Naive thymus-derived CD4-positive, alpha-beta T cell (primary cell): ENCODE measurements at places on chromosomes 3 and 15. TPM values are rescaled to one million over a fixed set of nuclear protein-coding genes. Genes with fewer than 3 reads are reported as not detected.

The ARGFX gene
- not detected for total RNA-seq

GRCh38 chr3:52256622-52257021 lies 11.1 kb downstream of the PPM1M start:
- no peak for DNase-seq

- peak; percentile 70 for DNase-seq
These were observed at the start of gene PXK for GRCh38 chr3:58332575-58333188. PXK (plus strand) TSS chr3:58332892; CDS start chr3:58332989, 97 bp downstream.

DNA sequence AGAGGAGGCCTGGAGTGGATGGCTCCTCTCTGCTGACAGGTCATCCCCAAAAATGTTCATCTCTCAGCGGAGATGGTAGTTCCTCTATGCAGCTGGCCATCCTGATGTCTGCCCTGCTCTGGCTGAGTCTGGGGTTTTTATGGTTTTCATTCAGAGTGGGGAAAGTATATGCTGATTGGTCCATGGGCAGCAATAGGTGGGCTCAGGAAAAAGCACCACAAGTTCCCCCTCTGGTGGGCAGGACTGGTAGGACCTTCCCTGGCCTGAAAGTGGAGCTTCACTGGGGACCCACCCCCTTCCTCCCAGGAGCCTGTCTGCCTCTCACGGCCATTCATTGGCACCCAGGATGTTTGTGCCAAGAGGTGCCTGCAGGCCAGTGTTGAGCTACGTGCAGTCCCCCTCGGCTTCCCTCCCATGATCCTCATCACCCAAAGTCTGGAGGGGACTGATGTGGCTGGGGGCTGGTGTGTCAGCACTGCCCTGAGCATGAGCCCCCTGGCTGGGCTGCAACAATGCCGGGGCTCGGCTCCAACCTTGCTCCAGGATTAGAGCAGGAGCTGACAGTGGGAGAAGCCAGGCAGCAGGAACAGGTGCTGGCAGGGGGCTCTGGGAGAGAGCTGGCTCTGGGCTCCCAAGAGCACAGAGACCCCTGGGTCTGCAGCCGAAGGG lies 13.1 kb upstream of the BLOC1S6 start:
- DNase-seq = no peak

- no peak for DNase-seq
These were observed 156.2 kb downstream of the NUP210 start for GRCh38 chr3:13263770-13264467.

The IDH3A gene
- 89.7 and 105 TPM in 2 replicates for total RNA-seq

DNA sequence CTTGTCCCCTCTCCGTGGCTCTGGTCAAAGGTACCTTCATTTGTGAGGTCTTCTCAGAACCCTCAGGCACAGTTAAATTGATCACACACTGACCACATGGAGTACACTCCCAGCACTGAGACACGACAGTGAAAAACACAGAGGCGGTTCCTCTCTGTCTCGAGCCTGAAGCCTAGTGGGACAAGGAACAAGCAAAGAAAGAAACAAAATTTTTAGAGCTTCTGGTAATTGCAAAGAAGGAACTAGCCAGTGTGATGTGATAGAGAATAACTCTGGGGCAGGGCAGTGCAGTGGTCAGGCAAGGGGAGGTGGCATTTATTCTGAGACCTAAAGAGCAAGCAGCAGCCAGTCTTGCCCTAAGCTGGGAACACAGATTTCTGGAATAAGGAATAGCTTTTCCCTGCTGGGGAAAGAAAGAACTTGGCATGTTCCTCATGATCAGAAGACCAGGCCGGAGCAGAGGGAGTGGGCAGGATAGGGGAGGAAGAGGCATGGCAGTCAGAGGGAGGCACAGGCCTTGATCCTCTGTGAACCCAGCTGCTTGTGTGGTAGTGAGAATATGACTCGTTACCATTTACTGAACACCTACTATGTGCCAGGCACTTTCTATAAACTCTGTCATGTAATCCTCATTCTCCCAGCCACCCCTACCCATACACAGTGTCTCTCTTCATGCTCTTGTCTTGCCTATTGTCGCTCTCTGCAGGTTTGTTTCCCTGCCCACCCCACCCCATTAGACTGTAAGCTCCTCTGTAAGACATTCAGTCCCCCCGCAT lies 262.3 kb upstream of the HES1 start:
- DNase-seq = no peak

The GABRA5 gene
- not detected for total RNA-seq

- DNase-seq = no peak
These were observed 241.5 kb upstream of the WNT5A start for GRCh38 chr3:55728461-55729100.

DNA sequence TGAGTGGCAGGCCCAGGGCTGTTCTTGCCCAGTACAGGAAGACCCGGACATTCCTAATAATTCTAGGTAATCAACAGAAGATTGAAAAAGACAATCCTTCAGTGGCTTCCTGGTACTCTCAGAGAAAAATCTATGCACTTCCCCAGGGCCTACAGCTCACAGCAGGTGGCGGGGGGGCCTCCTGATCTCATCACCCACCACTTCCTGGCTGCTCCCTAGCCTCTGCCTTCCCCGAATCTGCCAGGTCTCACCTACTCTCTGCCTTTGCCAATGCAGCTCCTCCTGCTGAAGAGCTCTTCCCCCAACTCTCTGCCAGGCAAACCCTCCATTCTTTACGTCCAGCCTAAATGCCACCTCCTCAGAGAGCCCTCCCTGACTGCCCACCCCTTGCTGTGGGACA lies 37.5 kb downstream of the EHD4 start:
- peak; percentile 81 for DNase-seq

GRCh38 chr3:51982352-51982837 lies 940 bp upstream of the ACY1 start:
- DNase-seq = peak; percentile 44

The INSYN1 gene
- total RNA-seq = not detected

The SERF2 gene
- 358 TPM for total RNA-seq

- DNase-seq = no peak
These were observed 42.5 kb upstream of the TPM1 start for GRCh38 chr15:62999923-63000561.

- DNase-seq = peak; percentile 58
These were observed 146.2 kb downstream of the KLF13 start for GRCh38 chr15:31472636-31473384.

GRCh38 chr3:170631755-170632488 lies 46.0 kb upstream of the SLC7A14 start:
- DNase-seq = no peak

The ZIC1 gene
- not detected for total RNA-seq

The ALPK3 gene
- total RNA-seq = 0.22 and 0.31 TPM in 2 replicates

DNA sequence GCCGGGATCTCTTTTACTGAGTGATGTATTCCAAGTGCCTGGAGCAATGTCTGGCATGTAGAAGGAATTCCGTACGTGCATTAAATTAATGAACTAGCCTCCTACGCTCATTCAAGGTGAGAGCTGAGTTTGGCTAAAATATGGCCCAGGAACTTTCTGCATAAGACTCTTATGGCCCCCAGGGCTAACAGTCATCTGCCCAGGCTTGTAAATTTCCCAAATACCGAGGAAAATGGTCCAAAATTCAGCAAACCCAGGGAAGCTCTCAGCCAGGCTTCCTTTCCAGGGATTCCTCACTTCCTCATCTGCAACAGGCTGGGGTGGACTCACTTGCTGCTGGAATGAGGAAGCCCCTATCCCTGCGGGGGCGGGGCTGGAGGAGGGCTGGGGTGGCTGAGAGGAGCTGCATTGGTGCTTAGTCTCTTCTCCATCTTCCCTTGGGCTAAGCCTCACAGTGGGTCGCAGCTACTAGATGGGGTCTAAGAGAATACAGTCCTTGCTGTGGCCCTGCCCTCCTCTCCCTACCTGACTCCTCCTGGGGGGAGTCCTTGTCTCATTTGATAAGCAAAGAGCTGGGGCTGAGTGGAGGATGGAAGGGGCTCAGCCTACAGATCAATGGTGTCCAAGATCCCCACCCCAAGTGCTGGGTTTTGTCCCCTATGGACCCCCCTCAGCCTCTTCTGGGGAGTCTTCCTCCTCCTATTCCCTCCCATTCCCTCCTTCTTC lies 28.5 kb upstream of the APOD start:
- no peak for DNase-seq

The WDR93 gene
- not detected for total RNA-seq

DNA sequence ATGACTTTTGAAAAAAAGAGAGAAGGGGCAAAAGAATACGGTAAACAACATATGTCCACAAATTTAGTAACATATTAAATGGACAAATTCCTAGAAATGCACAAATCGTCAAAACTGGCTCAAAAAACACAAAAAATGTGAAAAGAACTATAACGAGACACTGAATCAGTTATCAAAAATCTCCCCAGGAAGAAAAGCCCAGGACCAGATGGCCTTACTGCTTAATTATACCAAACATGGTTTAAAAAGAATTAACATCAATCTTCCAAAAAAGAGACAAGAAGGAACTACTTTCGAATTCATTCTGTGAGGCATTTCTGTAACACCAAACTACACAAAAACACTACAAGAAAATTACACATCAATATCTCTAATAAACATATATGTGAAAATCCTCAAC lies 117.4 kb downstream of the STAG1 start:
- DNase-seq = no peak

DNA sequence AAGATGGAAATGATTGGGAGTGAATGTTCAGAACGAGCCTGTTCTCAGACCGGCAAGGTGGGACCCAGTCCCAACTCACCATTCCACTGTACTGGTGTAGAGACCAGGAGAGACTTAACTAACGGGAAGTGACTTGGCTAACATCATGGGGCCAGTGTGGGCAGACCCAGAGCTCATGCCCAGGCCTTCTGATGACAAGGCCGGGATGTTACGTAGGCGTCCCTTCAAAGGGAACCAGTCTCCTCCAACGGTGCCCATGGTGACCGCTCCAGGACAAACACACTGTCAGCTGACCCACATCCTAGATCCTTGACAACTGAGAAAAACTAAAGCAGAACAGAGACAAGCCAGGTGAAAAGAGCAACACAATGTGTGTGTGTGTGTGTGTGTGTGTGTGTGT lies 128.4 kb upstream of the HACD2 start:
- DNase-seq = no peak

DNA sequence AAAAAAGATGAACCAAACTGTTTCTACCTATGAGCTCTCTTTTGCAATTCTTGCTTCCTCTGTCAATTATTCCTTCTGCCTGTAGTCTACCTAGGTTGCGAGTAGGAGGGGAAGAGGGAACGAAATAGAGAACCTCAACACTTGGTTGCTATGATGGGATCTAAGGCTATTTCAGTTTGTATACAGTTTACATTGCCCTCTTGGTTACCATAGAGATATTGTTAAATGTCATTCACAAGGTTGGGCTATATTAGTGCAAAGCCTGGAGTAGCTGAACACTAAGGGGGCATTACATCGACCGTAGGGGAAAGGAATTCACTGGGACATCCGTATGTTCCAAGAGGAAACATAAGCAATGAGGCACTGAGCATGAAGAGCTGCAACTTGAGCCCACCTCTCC lies 276.9 kb downstream of the GBE1 start:
- no peak for DNase-seq

- DNase-seq = no peak
These were observed 217.0 kb downstream of the P3H2 start for GRCh38 chr3:189903562-189904250.

- no peak for DNase-seq
These were observed 214.8 kb downstream of the TBC1D2B start for GRCh38 chr15:77862651-77863104.

DNA sequence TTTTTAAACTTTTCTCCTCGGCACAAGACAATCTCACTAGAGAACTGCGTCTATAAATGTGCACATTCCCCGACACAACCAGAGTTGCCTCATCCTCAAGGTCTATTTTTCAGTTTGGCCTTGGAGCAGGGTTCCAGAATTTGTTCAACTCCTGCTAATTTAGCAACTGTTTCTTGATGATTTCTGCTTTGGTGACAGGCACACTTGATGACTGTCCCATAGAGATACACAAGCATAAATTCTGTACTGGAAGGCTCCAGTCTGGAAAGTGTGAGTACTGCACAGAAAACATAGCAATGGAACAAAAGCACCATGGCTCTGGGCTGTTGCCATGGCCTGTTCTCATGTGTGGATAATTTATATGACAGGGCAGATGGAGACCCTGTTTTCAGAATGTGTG lies 379.6 kb upstream of the PDZRN3 start:
- DNase-seq = no peak

The GASK1A gene
- not detected for total RNA-seq

GRCh38 chr3:144096016-144096415 lies 124.4 kb downstream of the DIPK2A start:
- no peak for DNase-seq

DNA sequence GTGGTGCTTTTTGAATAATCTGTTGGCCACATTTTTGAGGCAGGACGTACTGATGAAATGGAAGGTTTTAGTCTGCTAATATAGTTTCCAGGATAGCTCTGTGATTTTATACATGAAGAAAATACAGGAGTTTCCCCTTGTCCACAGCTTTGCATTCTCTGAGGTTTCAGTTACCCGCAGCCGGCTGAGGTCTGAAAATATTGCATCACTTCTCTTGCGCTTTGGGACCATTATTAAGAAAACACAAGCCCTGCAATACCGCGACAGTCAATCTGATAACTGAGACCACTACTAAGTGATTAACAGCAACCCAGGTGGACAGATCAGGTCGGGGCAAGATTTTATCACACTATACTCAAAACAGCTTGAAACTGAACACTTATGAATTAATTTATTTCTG lies 33.0 kb downstream of the BLM start:
- DNase-seq = no peak

DNA sequence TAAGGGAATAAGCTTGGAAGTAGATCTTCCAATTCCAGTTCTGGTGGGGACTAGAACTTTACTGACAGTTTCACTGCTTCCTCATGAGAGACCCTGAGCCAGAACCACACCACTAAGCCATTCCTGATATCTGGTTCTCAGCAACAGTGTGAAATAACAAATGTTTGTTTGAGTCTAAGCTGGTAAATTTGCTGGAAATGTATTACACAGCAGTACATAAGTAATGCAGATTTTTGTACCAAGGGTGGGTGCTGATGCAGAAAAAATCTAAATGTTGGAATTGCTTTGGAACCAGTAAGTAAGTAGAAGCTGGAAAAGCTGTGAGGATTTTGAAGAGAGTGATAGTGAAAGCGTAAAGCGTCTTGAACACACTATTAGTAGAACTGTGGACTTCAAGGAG lies 14.4 kb upstream of the AKAP13 start:
- no peak for DNase-seq

- DNase-seq = no peak
These were observed 63.9 kb downstream of the ETV5 start for GRCh38 chr3:186044968-186045367.

DNA sequence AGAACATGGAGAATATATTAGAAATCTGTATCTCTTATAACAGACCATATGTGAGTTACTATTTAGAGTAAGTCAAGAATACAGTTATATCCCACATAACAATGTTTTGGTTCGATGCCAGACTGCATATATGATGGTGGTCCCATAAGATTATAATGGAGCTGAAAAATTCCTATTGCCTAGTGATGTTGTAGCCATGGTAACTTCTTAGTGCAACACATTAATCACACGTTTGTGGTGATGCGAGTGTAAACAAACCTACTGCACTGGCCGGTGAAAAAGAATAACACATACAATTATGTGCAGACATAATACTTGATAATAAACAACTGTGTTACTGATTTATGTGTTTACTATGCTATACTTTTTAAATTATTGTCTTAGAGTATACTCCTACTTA lies 69.8 kb upstream of the MNS1 start:
- no peak for DNase-seq

GRCh38 chr3:53495520-53496391 lies 1.3 kb downstream of the CACNA1D start:
- DNase-seq = no peak

The C3orf22 gene
- not detected for total RNA-seq
